Stimulated activated CD8-positive, alpha-beta memory T cell treated with anti-CD3 and anti-CD28 coated beads, Interleukin-4, amount 100 ng/mL, for 4 hours (primary cell): ENCODE measurements at places on chromosomes 2 and 18.

- no peak for DNase-seq
These were observed 8.7 kb downstream of the CYP26B1 start for GRCh38 chr2:72138921-72139381.

GRCh38 chr2:11099122-11100065, 55.9 kb upstream of the SLC66A3 start:
- DNase-seq = no peak

DNA sequence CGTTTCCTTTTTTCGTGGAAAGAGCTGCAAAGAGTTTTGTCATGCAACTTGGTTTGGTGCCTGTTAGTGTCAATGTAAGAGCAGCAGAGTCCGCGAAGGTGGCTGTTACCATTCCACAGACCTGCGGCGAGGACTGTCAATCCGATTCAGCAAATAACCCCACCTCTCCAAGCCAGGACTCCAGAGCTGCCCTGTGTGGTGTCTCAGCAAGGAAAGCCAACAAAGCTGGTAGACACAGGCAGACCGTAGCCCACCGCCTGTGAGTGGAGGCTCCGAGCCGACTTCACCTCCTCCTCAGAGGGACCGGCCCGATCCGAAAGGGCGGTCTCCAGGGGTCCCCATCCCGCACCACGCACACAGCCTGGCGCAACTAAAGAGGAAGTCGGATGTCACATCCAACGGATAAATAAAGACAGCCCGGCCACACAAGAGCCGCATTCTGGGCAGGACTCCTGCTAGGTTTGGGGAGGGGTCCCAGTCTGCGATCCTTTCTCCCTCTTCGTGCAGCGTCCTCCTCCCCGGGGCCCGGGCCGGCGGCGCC, 819 bp downstream of the ANKRD44 start:
- DNase-seq = peak; percentile 45

DNA sequence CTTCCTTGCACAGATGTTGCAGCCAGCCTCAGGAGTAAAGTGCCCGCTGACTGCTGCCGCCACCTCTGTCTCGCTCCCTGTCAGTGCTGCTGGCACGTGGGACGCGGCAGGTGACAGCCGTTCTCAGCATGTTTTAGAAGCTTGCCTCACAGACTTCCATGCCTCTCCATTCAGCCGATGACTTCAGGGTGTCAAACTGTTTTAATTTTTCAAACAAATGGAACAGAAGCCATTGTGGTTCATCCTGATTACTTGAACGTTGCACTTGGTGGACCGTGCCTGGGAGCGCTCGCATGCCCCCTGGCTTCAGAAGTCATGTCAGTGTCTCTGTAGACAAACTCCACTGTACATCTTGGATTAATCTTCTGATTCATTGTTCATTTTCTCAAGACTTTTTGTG, 62.7 kb upstream of the EML6 start:
- DNase-seq = no peak

DNA sequence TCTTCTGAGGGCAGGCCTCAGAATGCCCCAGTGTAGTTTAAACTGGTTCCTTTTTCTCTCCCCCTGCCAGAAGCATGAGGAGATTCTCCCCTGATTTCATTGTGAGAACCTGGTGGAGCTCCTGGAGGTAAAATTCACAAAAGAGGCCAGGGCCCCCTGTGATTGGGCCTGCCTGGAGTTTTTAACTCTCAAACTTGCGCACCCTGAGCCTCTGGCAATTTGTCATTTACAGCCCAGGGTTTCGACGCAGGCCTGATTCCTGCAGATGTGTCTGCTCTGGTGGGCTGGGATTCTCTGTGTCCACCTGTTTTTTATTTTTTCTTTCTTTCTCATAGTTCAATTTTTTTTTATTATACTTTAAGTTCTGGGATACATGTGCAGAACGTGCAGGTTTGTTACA, 157.9 kb downstream of the ASB1 start:
- DNase-seq = no peak

DNA sequence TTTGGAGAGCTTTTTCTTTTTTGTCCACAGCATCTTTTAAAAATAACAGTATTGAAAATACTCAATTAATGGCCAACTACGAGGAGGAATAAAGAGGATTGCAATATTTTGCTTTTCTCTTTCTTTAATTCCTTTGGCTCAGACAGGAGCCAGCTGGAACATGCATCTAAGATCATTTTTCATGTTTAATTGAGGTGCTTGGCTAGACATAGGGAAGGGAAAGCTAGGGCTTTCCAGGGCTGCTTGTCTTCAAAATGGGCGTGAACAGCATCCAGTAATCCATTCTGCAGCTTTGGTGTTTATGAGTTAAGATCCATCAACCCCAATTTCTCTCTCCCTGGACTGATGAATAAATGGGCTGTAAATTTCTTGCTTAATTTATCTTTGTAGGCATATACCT, 323.0 kb downstream of the PTPRM start:
- no peak for DNase-seq

GRCh38 chr2:141105763-141106162, 1025.1 kb downstream of the LRP1B start:
- DNase-seq = no peak

- DNase-seq = no peak
These were observed 1.7 kb upstream of the CCDC88A start for GRCh38 chr2:55421326-55421725.

DNA sequence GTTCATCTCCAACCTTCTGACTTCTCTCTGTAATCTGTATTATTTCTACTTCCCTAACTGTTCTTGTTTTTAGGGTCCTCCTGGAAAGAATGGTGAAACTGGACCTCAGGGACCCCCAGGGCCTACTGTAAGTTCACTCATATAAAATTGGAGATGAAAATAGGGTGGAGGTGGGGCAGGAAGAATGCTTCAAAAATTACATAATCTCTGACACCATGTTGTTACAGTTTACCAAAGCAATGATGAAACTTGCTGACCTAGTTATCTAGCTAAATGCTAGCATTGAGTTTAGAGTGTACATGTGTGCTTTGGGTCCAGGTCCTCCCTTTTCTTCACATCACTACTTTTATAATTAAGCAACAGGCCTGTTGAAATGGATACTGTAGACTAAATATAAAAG, 23.1 kb downstream of the COL3A1 start:
- no peak for DNase-seq

- no peak for DNase-seq
These were observed 1.2 kb downstream of the SEMA4C start for GRCh38 chr2:96868555-96869280.

- no peak for DNase-seq
These were observed 87.7 kb downstream of the RAPGEF4 start for GRCh38 chr2:172823261-172823850.

DNA sequence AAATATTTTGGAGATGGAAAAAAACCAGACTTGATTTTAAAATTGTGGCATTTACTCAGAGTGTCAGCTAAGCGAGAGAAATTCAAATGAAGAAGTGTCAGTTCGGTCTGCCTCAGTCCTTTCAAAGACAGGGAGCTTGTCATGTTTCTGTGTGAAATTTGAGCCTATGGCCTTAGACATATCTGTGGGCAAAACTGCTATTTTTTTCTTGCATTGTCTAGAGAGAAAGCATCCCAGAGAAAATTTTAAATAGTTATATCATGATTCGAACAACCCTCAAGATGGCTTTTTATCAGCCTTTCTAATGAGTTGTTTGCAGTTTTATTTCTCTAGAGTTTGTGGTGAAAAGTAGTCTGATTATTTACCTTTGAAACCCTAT, 50.2 kb upstream of the KCNE4 start:
- DNase-seq = no peak

DNA sequence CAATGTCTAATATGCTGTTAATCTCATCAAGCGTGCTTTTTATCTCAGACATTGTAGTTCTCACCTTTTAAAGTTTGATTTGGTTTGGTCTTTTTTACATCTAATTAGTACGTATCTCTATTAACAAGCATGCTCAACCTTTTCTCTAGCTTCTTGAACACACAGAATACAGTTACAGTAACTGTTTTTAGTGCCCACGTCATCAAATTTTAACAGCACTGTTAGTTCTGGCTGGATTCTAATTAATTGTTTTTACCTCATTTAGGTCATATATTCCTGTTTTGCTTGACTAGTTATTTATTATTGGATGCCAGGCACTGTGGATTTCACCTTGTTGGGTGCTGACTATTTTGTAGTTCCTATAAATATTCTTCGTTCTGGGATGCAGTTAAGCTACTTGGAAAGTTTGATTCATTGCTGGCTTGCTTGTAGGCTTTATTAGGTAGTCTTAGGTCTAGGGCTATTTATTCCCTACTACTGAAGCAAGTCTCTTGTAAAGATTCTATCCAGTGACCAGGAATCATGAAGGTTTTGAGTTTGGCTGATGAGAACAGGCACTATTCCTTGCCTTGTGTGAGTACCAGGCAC, 263.0 kb downstream of the ETAA1 start:
- DNase-seq = no peak

DNA sequence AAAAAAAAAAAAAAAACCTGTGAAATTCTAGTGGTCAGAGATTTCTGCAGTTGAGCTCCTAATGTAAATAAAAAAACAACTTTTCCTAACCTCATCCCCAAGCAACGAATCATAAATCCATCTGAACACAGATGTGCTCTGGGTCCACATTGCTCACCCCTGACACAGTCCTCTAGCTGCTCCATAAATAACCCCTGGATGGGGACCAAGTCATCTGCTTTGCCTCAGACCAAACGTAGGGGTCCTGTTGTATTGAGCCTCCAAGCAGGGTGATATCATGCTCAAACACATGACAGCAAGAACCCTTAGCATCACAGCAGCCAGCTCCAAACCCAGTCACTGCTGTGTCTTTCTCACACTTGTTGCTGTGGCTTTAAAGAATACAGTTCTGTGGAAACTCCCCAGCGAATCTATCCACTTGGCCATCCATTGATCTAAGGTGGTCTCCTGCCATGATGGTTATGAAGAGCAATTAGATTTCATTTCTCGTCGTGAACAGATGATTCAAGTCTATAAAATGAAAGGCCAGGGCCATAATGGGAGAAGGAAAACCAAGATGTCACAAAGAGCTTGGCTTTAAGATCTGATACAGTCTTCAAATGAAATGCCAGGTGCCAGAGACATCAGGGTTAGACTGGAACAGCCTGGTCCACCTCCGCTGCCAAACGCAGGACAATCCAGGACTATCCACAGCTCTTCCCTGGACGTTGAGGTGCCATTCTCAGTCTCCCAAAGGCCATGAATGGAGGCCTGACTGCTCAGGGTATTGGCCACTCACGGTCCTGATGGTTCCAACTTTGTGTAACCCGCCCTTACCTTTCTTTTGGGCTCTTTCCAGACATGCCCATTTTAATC, 39.0 kb downstream of the TBC1D8 start:
- no peak for DNase-seq

- DNase-seq = no peak
These were observed 50.4 kb downstream of the EML6 start for GRCh38 chr2:54773838-54774237.

- DNase-seq = no peak
These were observed 81.5 kb downstream of the CHRNA1 start for GRCh38 chr2:174682578-174683391.

DNA sequence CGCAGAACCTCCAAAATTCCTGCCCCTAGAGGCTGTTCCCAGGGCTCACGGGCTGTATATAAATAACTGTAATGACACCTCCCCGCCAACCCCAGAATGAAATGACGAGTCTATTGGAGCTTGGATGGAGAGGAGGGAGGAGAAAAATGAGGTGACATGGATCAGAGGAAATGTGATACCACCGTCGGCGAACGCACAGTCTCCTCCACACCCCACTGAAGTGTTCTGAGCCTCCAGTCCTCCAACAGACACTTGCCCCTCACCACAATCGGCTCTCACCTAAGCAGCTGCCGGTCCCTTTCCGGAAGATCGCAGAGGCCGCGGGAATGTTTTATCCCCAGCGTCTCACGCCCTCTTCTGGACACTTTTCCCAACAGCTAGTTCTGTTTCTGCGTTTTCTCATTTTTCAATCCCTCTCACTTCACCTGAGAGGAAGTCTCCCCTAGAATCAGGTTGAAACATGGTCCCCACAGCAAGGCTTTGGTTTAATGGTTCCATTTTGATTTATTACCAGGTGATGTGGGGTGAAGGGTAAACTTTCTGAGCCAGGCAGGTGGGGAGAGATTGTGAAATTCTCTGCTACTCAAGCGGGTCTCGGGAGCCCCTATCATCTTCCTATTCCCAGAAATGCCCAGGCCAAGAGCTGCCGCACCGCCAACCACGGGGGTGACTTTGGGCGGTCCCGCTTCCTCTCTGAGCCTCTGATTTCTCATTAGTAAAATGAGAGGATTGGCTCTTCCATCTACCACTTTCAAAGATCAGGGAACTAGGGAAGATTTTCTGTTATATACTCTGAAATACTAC, 9.1 kb upstream of the MYO5B start:
- no peak for DNase-seq

DNA sequence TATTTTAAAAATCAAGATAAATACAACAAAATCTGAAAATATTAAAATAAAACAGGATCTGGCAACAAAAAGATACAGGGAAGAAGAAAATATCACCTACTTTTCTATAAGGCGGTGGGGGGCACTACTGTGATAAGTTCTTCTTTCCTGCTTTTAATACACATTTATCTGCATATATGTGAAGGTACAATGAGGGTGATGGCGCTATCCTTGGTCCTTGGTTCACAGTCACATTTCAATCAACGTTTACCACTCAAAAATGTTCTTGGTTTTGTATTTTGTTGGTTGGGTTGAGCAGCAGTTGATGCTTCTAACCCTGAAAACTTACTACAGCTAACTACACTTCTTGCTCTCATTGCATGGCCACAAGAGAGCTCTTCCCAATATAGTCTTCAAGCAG, 112.4 kb downstream of the COL6A3 start:
- no peak for DNase-seq

GRCh38 chr2:168315331-168316072, 68.1 kb upstream of the STK39 start:
- no peak for DNase-seq

- DNase-seq = no peak
These were observed 159.8 kb upstream of the DLX2 start for GRCh38 chr2:172262486-172262885.

- DNase-seq = no peak
These were observed 31.7 kb downstream of the MRPL35 start for GRCh38 chr2:86230961-86231360.

GRCh38 chr2:139055202-139055601, 275.0 kb upstream of the NXPH2 start:
- no peak for DNase-seq

DNA sequence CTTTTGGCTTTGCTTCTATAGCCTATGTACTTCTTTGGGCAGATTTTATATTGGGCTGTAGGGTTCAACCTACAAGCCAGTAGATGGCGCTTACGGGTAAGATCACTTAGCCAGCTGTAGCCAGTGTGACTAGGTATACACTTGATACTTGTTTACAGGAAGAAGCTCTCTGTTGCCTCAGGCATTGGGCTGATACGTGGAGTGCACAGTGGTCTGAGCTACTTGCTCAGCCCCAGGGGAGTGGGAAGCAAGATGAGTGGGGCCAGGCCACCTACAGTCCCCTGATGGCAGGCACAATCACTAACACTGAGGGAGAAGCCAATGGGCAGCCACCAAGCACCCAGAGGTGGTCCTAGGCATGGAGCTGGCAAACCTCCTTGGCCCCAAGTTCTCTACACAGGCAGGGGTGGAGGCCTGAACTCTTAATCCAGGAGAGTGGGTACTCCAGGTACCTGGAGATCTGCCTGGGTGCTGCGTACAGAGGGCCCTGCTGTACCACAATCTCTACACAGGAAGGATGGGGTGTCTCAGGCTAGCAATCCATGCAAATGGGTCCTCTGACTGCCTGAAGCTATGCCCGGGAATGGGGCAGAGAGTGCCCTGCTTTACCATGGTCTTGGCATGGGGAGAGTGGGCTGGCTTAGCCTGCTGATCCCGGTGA, 122.2 kb downstream of the NCOA1 start:
- no peak for DNase-seq
